ENCODE measurements at places on chromosomes 12 and 14.

DNA sequence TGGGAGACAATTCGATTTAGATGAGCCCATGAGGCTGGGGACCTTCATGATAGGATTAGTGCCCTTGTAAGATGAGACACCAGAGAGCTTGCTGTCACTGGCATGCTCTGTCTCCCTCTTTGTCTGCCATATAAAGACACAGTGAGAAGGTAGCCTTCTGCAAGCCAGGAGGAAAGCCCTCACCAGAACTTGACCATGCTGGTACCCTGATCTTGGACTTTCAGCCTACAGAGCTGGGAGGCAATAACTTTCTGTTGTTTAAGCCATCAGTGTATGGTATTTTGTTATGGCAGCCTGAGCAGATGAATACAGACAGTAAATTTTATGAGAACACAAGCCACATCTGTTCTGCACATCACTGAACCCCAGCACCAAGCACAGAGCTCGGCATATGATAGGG, 38.1 kb upstream of the RASSF3 start:
- DNase-seq: no peak

DNA sequence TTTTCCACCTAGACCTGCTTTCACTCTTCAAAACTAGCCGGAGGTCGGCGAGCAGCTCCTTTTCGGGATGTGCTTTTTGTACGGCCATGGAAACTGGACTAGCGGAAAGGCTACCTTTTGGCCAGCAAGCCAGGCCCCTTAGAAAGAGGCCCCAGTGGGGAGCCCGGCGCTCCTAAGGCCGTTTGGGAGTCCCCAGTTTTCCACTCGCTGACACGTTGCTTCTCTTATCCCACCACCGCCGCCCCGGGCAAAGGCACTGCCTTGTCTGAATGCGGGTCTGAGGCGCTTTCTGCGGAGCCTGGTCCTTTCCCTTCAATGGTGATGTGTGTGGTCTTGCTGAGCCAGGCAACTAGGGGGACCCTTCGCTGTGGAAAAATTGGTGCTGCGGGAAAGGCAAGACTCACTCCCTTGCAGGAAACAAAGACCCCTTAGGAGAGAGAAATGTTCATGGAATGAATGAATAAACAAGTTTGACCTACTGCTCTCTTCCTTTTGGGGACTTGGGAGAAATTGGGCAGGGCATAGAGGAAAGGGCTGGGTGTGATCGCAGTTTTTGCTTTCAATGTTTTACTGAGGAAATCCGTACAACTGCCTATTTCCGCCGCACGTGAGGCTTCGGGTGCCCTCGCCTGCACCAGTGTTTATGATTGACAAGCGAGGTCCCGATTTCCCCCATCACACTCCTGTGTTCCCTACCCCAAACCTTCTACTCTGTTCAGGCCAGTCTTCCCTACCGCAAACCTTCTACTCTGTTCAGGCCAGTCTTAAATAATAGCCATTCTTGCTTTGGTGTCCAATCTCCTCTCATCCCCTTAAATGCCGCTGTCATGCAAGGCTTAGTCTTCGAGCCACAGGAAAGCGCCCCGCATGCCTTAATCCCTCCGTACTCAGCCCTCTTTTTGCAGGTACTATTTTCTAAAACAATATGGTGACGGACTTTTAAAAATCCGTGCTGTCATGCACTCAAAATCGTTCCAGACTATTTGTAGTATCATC, 1.0 kb upstream of the SLC38A2 start:
- DNase-seq: peak; percentile 48

DNA sequence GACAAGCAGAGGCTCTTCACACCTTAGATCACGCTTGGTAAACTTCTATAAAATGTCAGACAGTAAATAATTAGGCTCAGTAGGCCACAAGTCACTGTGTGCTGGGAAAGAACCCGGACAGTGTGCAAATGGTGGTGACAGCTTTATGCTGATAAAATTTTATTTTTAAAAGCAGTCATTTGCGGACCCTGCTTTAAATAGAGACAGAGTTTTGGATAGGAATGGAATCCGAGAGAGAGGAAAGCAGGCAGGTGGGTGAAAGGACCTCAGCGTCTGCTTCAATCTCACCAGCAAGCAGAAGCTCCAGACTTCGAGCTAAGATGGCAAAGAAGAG, 21.4 kb downstream of the ANKLE2 start:
- no peak for DNase-seq

DNA sequence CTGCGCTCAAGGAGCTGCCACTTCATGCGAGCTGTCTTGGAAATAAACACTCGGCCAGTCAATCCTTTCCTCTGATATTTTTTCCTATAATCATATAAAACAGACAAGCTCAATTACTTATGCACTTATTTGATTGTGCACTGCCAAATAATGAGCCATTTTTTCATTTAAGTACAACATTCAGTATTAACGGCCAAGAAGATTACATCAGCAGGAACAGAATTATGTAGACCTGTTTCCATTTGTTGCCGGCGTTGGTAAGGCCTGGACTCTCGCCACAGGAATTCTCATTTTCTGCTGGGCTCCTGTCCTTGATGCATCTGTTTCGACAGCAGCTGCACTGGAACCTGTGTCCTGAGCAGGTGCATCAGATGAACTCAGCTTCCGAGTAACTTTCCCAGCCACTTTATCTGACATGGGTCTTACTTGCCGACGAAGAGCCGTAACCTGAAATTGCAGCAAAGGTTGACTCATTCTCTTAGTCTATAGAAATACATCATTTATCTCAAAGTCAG, 110.2 kb downstream of the KIF21A start:
- DNase-seq: no peak

DNA sequence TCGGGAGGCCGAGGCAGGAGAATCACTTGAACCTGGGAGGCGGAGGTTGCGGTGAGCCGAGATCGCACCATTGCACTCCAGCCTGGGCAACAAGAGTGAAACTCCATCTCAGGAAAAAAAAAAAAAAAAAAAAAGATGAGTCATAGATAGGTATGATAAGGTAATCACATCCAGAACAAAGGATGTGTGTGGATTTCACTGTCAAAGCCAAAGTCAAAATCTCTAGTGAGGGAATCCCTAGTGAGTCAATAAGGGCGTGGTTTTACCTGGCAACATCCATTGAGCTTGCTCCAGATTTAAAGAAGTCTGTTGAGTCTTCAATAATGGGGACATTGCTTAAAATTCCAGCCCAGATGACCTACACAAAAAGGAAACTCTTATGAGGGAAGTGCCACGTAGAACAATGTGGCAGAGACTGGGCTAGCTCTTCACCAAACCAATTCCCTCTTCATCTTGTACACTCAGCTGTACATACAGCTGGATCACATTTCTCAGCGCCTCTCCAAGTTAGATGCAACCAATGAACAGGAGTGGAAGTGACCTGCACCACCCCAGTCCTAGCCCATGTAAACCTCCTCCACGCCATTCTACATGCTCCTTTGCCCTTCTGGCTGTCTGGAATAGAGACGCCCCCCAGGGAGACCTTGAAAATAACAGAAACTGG, 23.4 kb downstream of the ALDH1L2 start:
- no peak for DNase-seq

- peak; percentile 76 for DNase-seq
Measured at GRCh38 chr14:23327947-23328744, 6.9 kb downstream of the PABPN1 start.

GRCh38 chr14:68131907-68132306, 312.3 kb downstream of the RAD51B start:
- DNase-seq: no peak

- no peak for DNase-seq
Measured at GRCh38 chr12:95573951-95574576, 22.8 kb upstream of the USP44 start.

- peak; percentile 64 for DNase-seq
Measured at GRCh38 chr14:90398315-90398839, 1.5 kb downstream of the CALM1 start.

- DNase-seq: no peak
Measured at GRCh38 chr12:2282318-2282717, 229.5 kb downstream of the CACNA1C start.

- DNase-seq: no peak
Measured at GRCh38 chr12:19130224-19131024, 891 bp downstream of the PLEKHA5 start.

DNA sequence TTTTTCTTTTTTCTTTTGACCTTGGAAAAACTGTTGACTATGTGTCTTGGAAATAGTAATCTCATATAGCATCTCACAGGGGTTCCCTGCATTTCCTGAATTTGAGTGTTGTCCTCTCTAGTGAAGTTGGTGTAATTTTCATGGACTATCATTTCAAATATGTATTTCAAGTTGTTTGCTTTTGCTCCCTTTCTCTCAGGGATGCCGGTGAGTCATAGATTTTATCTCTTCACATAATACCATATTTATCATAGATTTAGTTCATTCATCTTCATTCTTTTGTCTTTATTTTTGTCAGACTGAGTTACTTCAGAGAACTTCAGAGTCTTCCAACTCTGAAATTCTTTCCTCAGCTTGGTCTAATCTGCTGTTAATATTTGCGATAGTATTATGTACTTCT, 1320.6 kb downstream of the LRFN5 start:
- DNase-seq: no peak

DNA sequence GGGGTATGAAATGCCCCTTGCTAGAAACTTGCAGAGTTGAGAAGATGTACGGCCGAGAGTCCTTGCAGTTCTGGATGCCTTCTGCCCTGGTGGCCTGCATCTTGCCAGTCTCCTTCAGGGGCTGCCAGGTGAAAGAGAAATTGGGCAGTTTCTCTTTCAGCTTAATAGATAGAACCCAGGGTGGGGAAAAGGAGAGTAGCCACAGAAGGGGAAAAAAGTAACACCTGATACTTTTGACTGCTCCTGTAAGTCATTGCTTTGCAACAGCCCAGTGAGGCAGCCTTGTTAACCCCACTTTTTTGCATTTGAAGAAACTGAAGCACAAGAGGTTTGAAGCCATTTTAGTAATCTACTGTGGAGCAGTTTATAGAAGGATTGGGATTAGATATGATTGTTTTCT, 27.6 kb downstream of the TDP1 start:
- DNase-seq: no peak

GRCh38 chr12:95216711-95217376, 423 bp downstream of the FGD6 start:
- DNase-seq: peak; percentile 16

- DNase-seq: no peak
Measured at GRCh38 chr12:132130690-132131089, 13.4 kb downstream of the DDX51 start.

GRCh38 chr12:68245180-68246021, 8.0 kb downstream of the IL22 start:
- no peak for DNase-seq

DNA sequence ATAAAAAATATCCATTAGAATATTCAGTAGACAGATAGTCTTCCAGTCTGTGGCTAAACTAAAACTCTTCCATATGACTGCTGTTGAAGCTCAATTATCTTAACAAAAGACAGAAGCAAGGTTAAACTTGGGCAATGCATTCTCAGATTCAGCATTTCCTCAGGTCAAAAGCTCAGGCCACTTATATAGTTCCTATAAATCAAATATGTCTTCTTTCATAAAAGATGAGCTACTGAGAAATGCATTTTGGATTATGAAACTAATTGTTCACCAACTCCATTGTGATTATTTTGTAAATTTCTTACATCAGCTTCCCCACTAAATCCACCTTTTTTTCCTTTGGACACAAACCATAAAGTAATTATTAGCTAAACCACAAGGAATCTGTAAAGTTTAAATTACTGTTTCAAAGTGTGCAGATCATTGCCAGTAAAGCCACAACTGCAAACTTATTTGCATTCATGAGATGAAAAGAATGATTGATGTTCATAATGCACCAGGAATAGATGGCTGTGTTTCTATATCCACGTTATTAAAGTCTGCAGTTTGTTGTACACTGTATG, 224.4 kb downstream of the FBXL14 start:
- DNase-seq: no peak

- no peak for DNase-seq
Measured at GRCh38 chr12:42534184-42534838, 55.2 kb downstream of the PRICKLE1 start.

- no peak for DNase-seq
Measured at GRCh38 chr14:103354141-103354540, 20.1 kb downstream of the EIF5 start.

- no peak for DNase-seq
Measured at GRCh38 chr14:33835677-33836076, 115.2 kb downstream of the EGLN3 start.

DNA sequence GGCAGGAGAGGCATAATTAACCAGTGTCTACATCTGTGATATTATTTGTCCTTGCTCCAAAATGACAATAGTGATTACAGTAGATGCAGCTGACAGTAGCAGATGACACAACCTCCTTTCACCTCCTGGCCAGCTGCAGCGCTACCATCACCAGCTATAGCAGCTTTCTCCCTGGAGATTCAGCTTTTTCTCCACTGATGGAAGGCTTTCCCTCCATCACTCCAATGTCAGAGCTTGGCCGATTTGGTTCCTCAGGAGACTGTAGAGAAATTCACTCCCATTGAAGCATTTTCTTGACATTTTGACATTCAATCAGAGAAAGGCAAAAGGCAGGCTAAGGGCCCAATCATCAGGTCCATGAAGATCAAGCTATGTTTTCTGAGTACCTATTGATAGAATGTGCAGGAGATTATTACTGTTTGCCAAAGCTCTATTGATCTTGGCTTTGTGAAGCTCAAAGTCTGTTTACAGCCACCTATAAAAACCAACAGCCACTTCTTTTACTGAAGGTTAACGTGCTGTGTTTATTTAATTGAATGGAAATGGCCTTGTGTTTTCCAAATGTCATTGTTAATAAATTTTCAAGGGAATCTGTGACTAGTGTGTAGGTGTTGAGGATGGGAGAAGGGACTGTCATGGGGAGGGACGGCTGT, 785.1 kb downstream of the DIO2 start:
- DNase-seq: no peak

GRCh38 chr12:120534203-120534702, at the start of gene RNF10:
RNF10 (plus strand) TSS chr12:120534356; CDS start chr12:120534812, 456 bp downstream.
- peak; percentile 89 for DNase-seq

- no peak for DNase-seq
Measured at GRCh38 chr12:29640589-29641345, 143.0 kb downstream of the TMTC1 start.

- peak; percentile 55 for DNase-seq
Measured at GRCh38 chr12:49201595-49202295, 12.9 kb upstream of the TUBA1A start.

GRCh38 chr12:28320353-28320752, 130.1 kb downstream of the CCDC91 start:
- no peak for DNase-seq

DNA sequence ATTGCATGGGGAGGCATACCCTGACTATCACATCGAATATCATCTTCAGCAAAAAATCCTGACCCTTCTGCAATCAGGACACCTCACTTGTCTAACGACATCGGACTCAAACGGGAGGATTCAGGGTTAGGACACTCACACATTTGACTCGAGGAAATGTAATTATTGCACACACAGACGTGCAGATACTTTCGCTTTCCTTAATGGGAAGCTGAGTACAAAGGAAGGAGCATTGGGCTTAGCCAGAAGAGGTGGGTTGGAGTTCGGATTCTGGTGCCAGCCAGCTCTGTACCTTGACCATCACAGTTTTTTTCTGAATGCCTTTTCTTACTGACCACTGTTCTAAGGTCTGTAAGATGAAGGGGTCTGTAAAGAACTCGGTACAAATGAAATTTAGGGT, 260.4 kb downstream of the GALC start:
- DNase-seq: no peak

- DNase-seq: no peak
Measured at GRCh38 chr12:13816394-13816793, 165.0 kb downstream of the GRIN2B start.

GRCh38 chr12:53498235-53498630, 1.0 kb downstream of the MAP3K12 start:
- DNase-seq: no peak

- no peak for DNase-seq
Measured at GRCh38 chr14:25516838-25517237, 466.9 kb upstream of the STXBP6 start.

All from CD4-positive, alpha-beta T cell treated with Interleukin-4 for 4 hours (primary cell).